Right renal pelvis (tissue), 4 donors: ENCODE measurements at places on chromosomes 6 and 20. TPM values are rescaled to one million over a fixed set of nuclear protein-coding genes. Genes with fewer than 3 reads are reported as not detected.

DNA sequence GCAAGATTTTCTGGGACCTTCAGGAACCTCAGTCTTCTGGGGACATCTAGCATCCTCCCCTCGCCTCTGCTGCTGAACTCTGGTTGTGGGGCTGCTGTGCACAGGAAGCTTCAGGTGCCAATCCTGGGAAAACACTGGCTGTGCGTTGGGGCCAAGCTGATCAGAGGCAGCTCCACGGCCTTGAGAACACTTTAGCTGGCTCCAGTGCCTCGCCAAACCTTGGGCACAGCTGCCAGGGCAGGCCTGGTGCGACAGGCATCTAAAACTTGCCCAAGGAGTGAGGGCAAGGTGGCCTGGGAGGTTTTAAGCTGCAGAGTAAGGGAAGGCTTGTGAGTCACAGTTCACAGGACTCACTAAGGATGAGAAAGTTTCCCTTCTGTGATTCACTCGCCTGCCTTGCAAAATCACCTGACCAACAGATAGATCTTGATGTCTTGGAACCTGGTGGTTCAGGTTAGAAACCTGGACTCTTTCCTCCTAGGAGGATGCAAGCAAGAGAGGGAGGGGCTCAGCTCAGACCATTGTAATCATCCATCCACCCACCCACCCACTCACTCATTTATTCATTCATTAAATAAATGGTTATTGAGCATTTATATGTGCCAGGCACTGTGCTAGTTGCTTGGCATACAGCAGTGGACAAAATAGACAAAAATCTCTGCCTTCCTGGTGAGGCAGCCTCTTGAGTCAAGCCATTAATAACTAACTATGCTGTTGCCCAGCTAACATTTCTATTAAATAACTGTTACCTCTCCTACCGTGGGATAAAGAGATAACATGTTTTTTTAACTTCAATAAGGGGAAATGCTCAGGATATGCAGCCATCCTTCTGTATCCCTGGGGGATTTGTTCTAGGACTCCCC is 2.5 kb upstream of the SPATS1 start:
- DNase-seq = no peak

Gene SPATS1
- polyA plus RNA-seq = not detected

DNA sequence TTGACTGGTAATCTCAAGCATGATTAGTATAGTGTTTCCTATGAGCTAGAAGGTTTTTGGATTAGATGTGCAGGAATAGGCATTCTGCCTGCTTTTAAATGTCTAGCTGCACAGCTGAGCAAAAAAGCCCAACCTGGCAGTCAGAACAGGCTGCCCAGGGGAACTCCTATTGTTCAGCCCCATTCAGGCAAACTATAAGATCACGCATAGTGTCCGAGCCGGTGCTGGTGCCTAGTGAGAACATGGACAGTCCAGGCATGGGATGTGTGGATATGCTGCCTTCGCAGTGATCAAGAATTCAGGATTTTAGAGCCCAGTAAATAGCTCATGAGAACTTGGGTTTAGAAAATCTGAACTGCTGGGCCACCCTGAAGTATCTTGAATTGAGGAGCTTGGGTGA is 348.8 kb downstream of the UTRN start:
- DNase-seq = no peak

- peak; percentile 2 for DNase-seq
Observed at GRCh38 chr6:50128420-50129005, 78.8 kb upstream of the DEFB112 start.

Gene DPPA5
- polyA plus RNA-seq = not detected

Gene FUCA2
- polyA plus RNA-seq = 63.4 TPM
